Foreskin fibroblast (primary cell): ENCODE measurements at places on chromosomes 2 and 18.

GRCh38 chr2:42905341-42906110 is 113.1 kb upstream of the HAAO start:
- peak; percentile 54 for DNase-seq

DNA sequence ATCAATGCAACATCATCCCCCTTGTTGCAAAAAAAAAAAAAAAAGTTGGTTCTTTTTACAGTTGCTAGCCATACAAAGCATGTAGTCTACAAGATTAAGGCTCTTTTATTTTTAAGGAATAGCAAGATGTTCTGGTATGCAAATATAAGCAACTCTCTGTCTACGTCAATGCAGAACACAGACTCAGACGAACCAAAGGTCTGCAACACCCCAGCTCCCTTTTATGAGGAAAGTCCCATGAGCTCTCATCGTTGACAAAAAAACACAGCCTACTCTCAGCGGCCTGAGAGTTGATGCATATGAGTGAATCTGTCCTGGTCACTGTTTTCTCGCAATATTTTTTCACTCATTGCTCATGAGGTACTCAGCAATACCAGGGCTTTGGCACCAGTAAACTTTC is 112.9 kb downstream of the STK39 start:
- no peak for DNase-seq

GRCh38 chr2:166381-166780 is 97.5 kb downstream of the SH3YL1 start:
- no peak for DNase-seq

DNA sequence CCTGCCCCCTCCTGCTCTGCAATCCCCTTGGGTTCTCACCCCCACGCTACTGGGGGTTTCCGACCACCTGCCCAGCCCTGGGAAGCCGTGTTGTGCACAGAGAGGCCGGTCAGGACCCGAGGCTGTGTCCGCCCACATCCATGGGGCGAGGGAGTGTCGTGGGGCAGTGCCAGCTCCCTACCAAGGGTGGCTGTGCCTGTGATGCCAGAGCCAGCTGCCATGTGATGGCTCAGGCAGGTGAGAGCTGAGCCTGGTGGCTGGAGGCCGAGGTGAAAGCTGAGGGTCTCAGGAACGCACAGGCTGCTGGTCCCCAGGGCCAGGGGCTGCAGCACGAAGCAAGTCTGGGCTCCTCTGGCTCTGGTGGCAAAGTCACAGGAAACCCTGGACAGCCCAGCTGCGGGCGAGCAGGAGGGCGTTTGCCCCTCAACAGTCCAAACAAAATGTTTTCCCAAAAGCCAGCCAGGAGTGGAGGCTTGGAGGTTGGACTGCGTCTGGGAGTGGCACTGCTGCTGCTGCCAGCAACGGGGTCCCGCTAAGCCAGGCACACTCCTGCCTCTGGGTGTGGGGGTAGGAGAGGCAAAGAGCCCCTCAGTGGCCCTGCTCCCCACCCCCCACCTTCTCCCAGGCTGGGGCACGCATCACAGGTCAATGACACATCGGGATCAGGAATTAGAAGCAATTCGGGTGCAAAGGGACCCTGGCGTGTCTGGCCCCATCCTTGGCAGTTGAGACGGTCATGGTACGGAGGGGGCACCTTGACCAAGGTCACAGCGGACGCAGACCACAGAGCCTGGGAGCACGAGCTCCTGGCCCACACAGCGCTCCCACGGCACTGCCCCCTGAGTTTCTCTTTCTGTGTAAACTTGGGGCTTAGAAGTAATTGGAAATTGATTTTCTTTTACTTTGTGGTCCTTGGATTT is 72.4 kb upstream of the GPC1 start:
- DNase-seq, result no peak

DNA sequence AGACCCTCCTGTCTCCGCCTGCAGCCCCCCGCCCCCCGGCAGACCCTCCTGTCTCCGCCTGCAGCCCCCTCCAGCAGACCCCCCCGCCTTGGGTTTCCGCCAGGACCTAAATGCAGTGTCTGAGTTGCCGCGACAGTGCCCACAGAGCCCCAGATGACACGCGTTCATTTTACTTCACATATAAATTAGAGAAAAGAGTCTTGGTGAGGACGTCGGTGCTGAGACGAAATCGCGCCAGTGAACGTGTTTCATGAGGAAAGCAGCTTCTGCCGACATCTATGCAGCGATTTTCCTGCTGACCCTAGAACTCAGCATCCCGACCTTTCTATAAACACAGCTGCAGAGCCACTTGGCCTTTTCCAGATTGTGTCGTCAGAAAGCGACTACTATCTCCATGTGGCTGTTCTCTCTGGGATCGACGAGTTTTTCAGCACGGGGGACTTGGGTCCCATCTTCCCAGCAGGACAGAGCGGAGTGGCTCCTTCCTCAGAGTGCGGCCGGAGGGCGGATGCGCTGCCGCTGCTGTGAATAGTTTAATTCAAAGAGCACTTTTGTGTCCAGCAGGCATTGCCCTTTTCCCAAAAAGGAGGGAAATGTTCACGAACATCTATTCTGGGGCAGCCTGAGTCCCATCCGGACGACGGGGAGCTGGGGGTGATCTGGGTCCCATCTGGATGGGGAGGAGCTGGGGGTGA is 136.7 kb downstream of the NFATC1 start:
- DNase-seq, result no peak

DNA sequence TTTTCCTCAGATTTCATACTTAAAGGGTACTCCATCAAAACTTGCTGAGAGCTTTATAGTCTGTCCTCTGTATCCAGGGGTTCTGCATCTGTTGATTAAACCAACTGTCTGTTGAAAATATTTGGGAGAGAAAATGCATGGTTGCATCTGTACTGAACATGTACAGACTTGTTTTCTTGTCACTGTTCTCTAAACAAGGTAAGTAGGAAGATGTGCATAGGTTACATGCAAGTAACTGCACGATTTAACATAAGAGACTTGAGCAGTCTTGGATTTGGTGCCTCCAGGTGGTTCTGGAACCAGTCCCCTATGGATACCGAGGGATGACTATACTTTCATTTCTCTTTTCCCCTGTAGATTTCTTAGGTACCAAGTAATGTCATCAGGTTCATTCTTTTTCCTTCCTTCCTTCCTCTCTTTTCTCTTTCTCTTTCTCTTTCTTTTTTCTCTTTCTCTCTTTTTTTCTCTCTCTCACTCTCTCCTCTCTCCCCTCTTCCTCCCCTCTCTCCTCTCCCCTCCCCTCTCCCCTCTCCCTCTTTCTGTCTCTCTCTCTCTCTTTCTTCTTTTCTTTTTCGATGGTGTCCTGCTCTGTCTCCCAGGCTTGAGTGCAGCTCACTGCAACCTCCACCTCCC is 23.2 kb downstream of the ADNP2 start:
- DNase-seq, result no peak

GRCh38 chr2:99382143-99382542 is 45.0 kb downstream of the EIF5B start:
- no peak for DNase-seq

DNA sequence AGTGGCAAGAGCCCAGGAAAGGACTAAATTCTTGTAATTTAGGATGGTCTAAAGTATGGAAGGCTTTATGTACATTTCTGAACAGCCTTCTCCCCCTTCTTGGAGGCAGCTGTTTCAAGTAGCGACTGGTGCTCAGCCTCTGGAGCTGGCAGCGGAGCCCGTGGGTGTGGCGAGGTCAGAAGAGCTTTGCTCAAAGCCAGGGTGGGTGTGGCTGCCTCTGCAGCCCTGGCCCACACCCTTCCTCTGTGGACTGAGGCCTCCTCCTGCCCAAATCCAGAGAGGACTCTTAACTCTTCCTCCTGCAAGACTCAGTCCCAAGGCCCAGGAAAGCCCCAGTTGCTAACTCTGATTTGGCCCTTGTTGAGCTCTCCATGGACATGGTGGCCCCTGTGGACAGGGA is 202.1 kb upstream of the REV1 start:
- DNase-seq, result no peak

- DNase-seq, result no peak
Measured at GRCh38 chr2:69807821-69808540, 21.5 kb upstream of the GMCL1 start.

- no peak for DNase-seq
Measured at GRCh38 chr18:74517236-74517630, 17.1 kb upstream of the CNDP1 start.

DNA sequence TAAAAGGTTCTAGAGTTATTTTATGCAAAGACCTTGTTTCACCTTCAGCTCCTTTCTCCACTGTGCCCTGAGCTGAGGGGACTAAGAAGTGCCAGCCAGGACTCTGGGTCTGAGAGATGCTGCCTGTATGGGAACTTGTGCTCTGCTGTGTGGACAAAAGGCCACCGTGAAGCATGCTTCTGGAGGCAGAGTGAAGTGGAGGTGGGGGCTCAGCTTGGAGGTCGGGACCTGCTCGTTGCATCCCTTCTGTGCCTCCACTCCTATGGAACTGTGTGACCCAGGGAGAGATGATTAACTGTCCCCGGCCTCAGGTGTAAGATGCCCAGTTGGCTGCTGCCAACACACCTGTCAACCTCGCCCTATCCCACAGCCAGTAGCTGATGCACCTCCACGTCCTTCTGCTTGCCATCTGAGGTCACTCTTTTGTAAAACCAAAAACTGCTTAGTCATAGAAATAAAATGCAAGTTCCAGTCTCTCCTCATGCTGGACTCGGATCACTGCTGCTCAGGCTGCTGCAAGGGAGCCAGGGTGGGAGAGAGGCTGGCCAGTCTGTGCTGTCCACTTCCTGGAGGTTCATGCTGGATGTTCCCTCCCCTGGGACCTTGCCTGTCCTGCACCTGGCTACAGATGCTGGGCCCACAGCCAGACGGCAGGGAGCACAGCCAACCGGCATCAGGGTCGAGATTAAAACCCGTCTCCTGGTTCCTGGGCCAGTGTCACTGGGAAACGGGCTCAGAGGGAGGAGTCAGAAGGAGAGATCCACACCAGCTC is 113.2 kb downstream of the ACKR3 start:
- no peak for DNase-seq

- DNase-seq, result peak; percentile 66
Measured at GRCh38 chr2:174681099-174682006, 82.9 kb downstream of the CHRNA1 start.

- DNase-seq, result no peak
Measured at GRCh38 chr18:67589325-67589724, 72.8 kb upstream of the DSEL start.

DNA sequence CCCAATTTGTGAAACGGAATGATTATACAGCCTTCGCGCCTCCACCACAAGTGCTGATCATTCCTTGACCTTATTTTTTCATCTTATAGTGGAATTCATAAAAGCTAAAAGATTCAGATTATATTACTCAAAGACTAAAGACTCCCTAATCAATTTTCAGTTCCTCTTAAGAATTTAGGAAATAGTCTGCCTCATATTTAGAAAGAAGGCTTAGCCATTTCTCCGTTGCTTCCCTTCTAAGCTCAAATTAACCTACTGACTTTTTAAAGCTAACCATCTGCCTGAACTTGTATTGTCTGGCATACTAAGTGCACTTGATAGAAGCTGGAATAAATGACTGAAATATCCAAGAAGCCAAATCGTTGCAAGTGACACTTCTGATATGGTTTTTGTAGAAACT is 44.7 kb downstream of the HNRNPLL start:
- no peak for DNase-seq

GRCh38 chr2:29920130-29920577 is 1.2 kb downstream of the ALK start:
- peak; percentile 54 for DNase-seq

- DNase-seq, result no peak
Measured at GRCh38 chr2:239467281-239467955, 66.6 kb upstream of the HDAC4 start.

DNA sequence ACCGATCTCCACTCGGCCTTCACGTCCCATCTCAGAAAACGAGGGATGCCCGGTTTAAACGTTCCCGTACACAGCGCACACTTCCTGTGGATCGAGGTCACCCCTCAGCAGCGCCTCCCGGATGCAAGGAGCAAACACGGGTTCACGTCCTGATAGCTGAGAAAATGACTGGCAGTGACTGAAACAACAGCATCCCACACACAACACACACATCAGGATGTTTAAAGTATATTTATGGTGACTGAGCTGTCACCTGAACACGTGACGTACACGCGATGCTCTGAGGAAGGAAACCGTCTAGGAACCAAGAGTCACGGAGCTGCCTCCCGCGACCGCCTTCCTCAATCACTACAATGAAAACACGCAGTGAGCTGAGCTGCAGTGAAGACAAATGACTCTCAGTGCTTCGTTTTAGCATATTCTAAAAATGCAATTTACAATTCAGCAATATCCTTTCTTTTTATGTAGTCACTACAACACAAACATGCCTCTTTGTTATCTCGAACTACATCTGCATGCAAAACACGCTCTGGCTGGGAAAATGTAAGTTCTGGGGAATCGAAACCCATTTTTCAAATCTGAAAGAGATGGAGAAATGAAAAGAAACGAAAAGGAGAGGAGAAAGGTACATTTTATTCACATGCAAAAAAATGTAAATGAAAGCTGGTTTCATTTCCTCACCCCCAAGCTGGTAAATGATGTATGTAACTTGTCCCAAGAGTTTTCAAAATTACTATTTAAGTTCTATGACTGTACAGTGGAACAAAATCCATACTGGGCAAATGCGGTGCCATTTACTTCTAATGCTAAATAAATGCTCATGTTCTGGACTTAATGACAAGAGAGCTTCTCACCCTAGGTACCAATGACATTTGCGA is 19.8 kb downstream of the HDAC4 start:
- DNase-seq, result no peak

- peak; percentile 99 for DNase-seq
Measured at GRCh38 chr2:238847841-238848690, at the start of gene TWIST2. Gene TWIST2, plus strand, starts transcription at chr2:238848085. Its CDS starts 131 bp downstream, at chr2:238848216.

DNA sequence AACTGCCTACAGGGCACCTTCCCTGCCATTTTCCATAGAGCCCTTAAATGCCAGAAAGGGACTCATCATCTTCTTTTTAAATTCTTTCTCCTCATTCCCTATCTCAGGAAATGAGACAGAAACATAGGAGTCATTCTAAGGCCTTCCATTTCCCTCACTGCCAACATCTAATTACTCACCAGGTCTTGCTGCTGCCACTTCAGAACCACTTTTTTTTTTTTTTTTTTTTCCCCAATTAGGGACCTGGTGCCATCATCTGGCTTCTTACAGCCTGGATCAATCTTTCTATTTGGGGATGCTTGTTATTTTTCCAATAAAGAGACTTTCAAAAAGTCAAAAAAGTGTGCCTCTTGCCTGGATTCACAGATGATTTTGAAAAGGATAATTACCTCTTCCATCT is 373.4 kb downstream of the LPIN1 start:
- peak; percentile 64 for DNase-seq

DNA sequence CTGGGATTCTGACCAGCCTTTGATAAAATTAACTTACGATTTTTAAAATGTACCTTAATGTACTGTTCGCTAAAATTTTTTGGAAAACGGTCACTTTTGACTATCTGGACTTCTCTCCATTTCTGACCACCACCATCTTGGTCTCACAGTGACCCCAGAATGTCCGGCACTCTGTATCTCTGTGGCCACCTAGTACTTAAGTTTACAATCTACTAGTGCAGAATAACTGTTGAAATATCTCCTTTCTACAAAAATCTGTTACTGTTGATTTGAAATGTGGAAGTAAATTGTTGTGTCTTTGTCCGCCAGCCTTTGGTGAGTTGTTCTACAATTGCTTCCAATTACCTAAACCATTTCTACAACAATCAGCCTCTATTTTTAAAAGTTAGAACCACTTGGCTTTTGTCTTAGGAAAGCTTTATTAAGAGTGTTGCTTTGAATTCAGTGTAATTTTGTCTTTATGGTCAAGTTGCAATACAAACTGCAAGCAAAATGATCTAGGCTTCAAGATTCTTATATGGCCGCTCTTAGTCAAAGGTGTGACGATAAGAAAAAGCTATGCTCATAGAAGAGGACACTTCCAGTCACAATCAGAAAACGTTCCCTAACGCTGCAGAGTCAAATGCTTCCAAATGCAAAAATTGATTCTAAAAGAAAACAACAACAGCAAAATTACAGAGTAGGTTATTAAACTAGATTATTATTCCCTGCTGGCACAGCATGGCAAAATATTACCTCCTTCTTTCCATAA is 283.3 kb downstream of the STK39 start:
- DNase-seq, result no peak
